ENCODE measurements at places on chromosomes 1 and 21.

GRCh38 chr1:107524301-107524700, 383.5 kb downstream of the NTNG1 start:
- DNase-seq, result no peak

GRCh38 chr1:95562230-95562629, 328.2 kb downstream of the RWDD3 start:
- DNase-seq, result no peak

GRCh38 chr1:214306269-214306668, 25.3 kb downstream of the SMYD2 start:
- no peak for DNase-seq

- DNase-seq, result no peak
Measured at GRCh38 chr1:204356997-204357396, 2.7 kb downstream of the PLEKHA6 start.

DNA sequence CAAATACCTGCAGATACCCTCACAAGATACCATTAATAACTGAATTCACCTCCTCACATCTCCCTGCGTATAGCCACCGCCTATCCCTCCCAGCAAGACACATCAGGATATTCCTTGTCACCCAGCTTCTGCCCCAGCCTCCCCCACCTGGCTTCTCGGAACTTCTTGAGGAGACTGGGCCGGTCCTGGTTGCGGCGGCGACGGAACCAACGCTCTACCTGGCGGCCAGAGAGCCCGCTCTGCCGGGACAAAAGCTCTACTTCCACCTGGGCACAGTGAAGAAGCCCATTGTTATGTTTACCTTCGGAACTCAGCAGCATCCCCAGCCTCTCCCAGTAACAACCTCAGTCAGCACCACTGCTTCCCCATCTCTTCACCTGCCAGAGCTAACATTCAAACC, 6.7 kb downstream of the CERS2 start:
- DNase-seq, result no peak

- peak; percentile 88 for DNase-seq
Measured at GRCh38 chr1:108692724-108693655, 880 bp downstream of the PRPF38B start.

- DNase-seq, result no peak
Measured at GRCh38 chr1:153679337-153680119, 1.0 kb downstream of the NPR1 start.

DNA sequence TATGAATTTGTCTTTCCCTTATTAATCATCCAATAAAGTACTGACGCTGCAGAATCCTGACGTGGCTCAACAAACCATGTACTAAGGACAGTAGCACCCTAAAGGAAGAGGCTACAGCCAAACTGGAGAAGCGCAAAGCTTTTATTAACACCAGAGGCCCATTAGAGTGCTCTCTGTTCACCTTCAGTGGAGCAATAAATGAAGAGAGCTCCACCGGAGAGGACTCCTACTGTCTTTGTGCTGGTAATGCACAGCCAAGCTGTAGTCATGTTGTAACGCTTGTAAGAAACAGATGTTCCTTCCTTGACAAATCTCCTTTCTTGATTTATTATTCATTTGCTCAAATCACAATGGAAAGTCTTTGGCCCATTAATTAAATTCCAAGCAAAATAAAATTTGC, 220.7 kb upstream of the RRP15 start:
- DNase-seq, result no peak

- no peak for DNase-seq
Measured at GRCh38 chr1:43614211-43614610, 35.7 kb upstream of the KDM4A start.

DNA sequence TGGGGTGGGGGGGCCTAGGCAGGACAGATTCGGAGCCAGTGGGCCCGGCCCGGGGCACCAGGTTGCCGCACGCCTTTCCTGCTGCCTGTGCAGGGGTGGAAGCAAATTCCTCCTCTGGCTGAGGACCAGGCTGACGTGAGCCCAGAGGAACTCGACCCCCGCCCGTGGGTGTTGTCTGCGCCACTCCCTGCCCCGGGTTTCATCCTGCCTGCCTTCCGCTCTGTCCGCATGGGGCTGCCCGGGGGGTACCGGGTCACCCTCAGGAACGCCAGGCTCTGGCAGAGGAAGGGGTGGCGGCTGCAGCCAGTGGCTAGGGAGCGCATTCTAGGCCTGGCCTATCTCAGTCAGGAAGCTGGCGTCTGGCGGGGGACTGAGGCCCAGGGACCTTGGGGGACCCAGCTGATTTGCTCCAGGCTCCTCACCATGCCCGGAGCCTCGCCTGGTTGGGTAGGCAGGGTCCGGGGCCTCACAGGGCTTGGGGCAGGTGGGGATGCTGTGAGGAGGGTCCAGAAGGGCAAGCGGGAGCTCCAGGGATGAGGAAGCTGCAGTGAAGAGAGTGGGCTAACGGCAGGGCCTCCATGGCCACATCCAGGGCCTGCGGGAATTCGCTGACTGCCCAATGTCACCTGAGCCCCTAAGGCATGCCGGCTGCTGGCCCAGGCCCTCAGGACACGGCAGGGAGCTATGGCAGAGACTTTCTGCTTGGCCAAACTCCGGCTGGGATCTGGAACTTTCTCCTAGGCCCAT, 2.4 kb upstream of the IBA57 start:
- no peak for DNase-seq

DNA sequence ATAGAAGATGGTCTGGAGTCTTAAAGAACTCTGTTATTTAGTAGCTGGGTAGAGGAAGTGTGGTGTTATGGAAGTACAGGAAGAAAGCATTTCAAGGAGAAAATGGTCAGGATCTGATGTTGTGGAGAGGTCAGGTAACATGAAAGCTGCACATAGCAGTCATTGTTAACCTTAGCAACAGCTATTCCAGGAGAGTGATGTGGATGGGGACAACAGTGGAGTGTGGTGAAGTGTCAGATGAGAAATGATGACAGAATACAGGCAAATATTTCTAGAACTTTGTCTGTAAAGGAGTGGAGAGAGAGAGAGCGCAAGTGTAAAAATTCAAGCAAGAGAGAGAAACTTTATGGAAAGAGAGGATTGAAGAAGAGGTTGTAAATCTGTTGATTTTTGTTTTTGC, 15.6 kb downstream of the TLCD4 start:
- DNase-seq, result no peak

- no peak for DNase-seq
Measured at GRCh38 chr1:75677443-75677842, 47.1 kb upstream of the ACADM start.

- DNase-seq, result no peak
Measured at GRCh38 chr1:237112663-237113062, 70.7 kb downstream of the RYR2 start.

- no peak for DNase-seq
Measured at GRCh38 chr1:4633346-4633745, 21.1 kb upstream of the AJAP1 start.

DNA sequence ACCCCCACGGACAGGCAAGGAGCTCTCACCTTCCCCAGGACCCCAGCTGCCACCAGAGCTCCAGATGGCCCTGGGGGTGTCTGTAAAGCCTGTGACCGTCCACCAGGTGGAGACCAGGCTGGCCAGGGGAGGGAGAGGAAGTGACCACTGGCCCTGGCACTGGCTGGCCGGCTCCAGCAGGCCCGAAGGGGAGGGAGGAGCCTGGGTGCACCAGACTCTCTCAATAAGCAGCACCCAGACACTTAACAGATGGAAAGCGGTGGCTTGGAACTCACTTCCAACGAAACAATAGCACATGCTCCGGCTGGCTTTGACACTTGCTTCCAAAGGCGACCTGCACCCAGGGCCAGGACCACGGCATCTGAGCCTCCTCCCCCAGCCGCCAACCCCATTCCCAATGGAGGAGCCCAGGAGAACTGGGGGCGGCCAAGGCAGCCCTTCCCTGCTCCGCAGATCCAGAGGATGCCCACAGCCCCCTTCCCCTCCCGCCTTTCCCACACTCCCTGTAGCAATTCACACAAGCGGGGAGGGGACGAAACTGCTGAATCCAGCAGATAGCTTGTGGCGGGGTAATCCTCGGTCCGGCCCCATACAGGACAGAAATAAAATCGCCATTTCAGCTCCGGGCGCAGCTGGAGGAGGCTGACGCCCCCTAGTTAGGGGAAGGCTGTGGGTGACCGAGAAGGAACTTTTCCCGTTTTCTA, 742 bp upstream of the PDE9A start:
- no peak for DNase-seq

GRCh38 chr1:44031252-44032169, at the start of gene SLC6A9:
SLC6A9 (minus strand) TSS chr1:44031462; CDS start chr1:44024277, 7,185 bp downstream.
- no peak for DNase-seq

DNA sequence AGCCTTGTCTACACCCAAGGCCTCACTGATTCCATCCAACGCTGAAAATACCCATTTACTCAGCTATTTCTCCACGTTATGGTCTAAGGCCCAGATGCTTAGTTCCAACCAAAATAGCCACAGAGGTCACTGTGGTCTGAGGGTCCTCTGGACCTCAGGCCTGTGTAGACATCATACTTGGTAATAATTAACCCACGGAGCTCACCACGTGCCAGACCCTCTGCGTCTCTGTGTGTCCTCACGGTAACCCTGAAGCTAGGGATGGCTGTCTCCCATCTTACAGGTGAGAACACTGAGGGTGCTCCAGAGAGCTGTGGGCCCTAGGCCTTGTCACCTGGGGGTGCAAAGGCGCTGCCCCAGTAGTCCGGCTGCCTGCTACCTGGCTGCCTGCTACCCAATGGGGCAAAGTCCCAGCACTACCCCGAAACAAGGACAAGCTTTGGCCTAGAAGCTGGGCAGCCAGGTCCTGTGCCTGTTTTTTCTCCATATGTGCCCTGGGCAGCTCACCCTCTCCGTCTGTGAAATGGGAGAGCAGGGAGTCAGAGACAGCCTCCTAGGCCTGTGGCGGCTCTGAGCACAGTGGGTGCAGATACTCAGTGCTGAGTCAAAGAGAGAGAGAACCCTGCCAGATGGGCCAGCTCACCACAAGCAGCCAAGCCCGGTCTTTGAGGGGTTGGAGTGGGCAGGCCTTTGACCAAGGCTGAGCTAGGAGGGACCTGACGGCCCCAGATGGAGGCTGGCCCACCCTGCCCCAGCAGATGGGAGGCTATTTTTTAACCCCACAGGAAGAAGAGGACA, 17.0 kb upstream of the RUNX3 start:
- DNase-seq, result no peak

DNA sequence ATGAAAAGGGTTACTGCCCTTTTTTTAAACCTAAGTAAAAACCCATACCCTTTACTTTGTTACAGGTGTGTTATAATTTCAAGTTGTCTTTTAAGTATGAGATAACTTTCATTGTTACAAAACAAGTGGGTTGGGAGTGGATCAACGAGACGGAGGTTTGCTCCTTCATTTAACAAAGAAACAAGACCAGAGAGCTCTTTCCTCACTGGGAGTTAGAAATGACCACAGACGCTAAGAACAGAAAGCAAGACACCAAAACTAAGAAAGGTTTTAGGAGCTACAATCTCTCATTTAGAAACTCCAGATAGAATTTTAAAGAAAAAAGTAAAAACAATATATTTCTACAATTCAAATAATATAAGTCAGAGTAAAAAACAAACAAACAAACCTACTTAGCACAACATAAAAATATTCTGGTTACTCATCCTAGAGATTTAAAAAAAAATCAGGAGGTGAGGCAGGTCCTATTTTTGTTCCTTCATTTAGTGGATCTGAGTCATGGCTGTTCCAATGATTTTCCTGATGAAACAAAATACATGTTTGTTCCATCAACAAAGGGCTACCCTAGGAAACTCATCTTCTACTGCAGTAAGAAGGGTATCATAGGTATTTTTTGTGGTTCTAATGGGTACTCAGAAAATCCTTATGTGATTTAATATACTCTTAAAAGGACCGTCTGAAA, 33.0 kb downstream of the APP start:
- DNase-seq, result no peak

- DNase-seq, result no peak
Measured at GRCh38 chr1:67393240-67393639, 37.0 kb downstream of the SERBP1 start.

GRCh38 chr1:48725341-48726046, 51.2 kb downstream of the BEND5 start:
- DNase-seq, result no peak

GRCh38 chr1:177135250-177135649, 29.3 kb downstream of the ASTN1 start:
- DNase-seq, result no peak

DNA sequence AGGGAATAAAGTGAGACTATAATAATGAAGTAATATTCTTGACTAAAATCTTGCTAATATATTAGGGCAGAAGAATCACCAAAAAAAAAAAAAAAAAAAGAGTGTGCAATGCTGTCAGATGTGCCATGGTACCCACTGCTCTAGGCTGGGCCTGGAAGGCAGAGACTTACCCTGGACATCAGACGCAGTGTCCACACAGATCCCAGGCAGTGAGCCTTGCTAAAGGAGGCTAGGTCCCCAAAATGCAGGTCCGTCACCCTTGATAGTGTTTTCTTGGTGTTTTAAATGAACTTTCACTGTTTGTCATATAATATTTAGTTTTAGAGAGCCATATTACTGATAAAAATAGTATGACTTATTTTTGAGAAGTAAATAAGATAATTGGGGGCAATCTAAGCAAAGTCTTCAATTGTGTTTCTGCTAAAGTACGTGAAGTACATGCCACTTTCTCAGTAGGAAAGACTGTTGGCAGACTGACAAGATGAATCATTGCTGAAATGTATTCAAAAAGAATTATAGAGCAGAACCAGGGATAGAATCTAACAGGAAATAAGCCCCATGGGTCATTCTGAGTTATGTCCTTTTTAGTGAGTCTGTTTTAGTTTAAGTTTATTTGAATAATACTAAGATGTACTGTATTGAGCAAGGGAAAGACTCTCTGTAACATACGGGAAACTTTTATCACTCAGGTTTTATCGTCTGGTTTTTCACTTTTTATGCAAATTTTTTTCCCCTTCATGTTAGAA, 74.6 kb upstream of the PDC start:
- no peak for DNase-seq

GRCh38 chr1:25993197-25993951, 4.5 kb downstream of the PAFAH2 start:
- DNase-seq, result no peak

GRCh38 chr1:98920441-98921110, 84.1 kb downstream of the PLPPR5 start:
- DNase-seq, result no peak

DNA sequence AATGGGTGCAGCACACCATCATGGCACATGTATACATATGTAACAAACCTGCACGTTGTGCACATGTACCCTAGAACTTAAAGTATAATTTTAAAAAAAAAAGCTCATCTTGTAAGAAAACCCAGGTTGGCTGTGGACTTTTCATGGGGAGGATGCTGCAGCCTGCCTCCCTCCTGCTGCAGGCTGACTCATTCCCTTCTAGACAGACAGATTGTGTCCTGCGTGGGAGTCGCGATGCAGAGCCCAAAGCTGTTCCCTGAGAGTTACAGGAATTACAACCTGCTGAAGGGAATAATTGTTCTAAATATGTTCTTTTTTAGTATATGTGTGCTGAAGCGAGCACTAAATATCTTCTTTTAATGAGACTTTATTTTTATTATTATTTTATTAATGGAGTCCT, 93.2 kb downstream of the TBX19 start:
- no peak for DNase-seq

DNA sequence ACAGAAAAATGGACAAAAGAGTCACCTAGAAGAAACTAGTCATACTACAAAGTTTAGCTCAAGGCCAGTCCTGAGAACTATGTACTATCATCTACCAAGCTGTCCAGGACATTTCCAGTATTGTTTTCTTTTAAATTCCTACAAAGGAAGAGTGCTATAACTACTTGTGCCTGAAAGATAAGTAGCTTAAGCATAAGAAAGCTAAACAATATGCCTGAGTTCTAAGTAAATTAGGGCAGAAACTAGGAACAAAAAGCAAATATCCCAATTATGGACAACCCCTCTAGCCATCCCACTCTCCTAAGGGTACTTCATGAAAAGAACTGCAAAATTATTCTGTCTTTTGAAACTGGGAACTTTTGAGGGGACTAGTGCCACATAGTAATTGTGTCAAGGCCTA, 5.3 kb upstream of the RGS2 start:
- no peak for DNase-seq

- DNase-seq, result no peak
Measured at GRCh38 chr1:201772178-201772577, 56.8 kb upstream of the IPO9 start.

Data from CD4-positive, alpha-beta T cell treated with Interleukin-4 for 4 hours (primary cell).